Fibroblast of skin of left biceps (primary cell): ENCODE measurements at places on chromosomes 12 and 14.

DNA sequence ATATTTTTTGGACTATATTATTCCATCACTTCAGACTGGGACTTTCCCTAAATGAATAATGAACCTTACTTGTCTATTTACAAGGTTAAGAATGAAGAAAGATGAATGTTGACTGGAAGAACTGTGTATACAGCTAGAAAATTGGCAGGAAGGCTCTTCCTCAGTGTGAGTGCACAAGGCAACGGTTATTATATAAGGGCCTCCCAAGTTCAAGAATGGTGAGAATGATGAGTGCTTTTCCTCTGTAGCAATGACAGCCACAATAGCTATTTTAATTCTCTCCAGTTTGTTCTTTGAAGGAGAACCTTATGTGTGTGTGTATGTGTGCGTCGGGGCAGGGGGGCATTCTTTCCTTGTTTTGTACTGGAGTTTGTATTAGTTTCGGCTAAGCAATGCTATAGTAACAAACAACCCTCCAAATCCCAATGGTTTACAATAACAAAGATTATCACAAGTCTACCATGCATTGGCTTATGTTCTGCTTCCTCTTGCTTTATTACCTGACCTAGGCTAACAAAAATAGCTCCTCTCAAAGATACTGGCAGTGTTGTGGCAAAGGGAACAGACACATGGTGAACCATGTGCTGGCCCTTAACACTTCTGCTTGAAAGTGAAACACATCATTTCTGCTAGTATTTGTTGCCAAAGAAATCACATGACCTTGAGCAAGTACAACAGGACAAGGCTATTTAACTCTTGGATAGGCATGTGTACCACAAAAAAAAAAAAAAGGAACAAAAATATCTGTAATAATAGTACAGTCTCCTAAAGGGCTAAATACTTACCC lies 139.5 kb downstream of the RMST start:
- DNase-seq = no peak

DNA sequence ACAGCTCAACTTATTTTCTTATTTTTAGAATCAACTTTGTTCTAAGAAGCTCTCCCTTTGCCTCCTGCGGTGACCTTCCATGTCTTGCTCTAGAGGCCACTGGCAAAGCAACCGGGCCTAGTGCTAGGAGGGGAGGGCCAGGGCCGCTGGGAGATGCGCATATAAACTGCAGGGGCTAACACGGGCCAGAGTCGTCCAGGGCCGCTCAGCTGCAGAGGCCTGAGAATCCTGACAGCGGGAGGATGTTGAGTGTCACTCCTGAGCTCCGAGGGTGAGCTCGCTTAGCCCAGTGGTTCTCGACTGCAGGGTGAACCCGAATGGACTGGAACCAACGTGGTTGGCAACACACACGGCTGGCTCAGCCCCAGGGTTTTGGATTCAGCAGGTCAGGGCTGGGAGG lies 6.5 kb upstream of the PIWIL1 start:
- DNase-seq = no peak

DNA sequence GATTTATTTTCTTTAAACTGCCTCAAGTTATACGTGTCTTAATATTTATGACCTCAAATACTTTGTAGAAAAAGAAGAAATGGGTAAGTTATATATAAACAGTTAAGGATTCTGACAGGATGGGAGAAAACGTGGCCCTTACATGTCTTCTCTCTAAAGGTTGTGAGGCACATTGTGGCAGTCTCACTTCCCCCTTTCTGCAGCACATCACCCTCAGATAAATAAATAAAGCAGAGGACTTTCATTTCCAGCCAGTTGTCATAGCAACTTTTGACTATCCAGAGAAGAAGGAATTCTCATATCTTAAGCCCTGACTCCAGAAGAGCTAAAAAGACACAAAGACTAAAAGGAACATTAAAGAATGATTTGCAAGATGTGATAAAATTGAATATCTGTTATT lies 28.8 kb upstream of the CEP83 start:
- no peak for DNase-seq

DNA sequence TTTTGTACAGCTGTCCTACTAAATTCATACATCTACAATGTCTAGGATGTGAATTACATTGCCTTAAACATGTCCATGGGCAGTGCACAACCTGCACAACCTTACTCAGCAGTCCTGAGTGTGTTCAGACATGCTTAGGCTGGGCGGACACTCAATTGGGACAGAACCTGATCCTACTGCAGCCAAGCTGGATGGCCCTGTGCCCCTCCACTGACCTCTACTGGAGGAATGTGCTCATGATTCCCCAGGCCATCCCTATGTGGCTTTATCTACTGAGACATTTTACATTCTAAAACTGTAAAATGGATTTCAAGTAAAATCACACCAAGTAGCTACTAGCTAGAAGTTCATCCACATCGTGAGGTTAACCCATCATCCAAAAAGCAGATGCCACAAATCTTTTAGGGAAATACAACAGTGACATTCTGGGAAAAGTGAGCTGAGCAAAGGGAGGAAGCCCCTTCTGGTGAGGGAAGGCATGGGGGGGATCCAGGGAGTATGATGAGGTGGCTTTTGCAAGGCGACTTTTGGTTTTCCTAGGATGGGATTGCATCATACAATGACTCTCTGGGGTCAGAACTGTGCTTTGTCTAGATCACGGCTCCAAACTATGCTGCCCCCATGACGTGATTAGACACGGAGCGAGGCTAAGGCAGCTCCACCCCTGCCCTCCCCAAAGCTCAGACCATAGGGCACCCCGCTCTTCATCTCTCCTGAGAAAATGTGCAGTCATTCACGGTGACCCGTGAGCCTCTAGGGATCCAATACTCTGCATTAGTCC lies 911.7 kb upstream of the TMEM132C start:
- DNase-seq = no peak

DNA sequence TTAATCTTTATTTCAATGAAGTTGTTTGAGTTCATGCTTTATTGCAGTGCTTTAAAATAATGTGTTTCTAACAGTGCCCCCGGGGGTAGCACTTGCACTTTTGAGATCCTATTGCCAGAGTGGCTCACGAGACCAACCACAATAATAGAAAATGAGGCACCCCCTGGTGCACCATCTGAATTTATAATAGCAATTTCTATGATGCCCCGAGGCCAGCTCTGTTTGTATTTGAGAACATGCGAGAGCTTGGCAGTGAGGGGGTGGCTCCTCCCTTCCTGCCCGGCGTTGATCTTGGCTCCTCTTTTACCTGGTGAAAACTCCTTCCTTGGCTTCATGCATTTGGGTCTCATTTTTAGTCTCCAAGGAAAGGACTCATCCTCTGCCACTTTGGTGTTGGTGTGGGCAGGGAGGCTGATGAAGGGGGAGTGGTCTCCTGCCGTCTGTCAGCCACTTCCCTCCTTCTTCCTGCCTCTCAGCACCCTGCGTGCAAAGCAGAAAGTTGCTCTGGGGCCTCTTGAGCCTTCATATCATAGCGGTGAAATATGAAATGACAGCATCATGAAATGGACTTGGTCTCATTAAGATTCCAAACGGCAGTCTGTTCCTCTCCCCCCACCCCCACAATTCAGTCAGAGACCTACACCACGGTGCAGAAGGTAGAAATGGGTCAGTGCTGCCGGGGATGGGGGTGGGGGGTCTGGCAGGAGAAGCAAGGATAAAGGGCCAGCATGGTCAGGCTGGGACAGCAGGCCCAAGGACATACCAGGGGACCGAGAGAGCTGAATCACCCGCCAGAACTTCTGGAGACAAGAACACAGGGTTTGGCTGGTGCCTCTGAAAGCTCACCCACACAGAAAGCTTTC lies 17.7 kb upstream of the NRXN3 start:
- DNase-seq = no peak

DNA sequence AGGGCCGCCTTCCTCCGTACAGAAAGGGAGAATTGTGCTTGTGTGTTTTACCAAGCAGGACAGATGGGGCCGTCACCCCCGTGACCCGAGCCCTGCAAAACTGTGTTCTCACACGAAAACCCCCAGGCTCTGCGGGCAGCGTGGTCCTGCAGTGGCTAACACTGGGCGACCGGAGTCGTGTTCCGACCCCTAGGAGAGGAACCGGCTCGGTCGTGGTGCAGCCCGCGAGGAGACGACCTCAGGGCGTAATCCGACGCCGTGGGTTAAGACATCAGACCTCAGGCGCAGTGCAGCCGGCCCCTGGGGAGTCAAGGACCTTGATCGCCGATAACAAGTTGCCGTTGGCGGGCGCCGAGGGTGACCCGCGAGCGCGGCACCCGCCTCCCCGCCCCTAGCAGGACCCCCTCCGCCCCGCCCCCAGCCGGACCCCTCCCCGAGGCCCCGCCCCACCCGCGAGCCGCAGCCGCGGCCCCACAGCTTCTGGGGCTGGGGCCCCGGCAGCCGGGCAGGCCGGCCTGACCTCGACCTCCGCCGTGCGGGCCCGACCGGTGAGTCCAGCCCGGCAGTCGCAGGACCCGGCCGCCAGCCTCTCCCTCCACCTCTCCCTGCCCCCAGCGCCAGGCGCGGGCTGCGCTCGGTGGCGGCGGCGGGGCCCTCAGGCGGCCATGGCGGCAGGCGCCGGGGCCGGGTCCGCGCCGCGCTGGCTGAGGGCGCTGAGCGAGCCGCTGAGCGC lies at the start of gene CHPT1:
Gene CHPT1 (plus strand): TSS at position 444 of the 733 bp plus-strand sequence. CDS start 222 bp downstream, at position 666.
- DNase-seq = no peak

DNA sequence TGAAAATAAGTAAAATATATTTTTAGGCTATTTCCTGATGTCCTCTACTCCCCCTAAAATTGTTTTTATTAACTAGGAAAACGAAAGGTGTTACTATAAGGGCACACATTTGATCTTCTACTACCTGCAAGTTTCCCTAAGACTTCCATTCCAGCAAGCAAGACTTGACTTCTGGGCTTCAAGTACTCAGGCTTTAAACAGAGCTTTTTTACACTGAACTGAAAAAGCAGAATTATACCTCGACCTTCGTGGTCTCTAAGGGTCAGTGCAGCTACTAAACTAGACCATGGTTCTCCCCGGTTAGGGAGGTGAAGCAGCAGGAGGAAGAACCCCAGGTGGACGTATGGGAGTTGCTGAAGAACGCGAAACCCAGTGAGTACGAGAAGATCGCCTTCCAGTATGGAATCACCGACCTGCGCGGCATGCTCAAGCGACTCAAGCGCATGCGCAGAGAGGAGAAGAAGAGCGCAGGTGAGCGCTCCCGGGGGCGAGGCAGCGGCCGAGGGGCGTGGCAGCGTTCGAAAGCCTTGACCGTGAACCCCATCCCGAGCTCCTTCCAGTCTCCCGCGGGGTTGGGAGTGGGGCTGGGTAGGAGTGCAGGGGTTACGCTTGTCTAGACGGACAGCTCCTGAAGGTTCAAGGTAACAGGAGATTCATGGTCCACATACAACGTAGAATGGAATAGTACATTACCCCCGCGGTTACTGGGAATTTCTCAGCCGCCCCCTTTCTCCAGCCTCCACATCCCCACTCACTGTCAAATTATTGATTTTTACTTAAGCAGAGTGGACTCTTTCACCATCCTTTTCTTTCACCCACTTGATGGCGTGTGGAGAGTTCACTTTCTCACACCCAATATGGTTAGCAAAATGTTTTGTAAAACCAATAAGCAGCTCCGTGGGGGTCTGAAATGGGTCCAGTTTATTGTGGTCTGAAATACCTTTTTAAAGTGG lies 47.6 kb downstream of the MYBPC1 start:
- no peak for DNase-seq

DNA sequence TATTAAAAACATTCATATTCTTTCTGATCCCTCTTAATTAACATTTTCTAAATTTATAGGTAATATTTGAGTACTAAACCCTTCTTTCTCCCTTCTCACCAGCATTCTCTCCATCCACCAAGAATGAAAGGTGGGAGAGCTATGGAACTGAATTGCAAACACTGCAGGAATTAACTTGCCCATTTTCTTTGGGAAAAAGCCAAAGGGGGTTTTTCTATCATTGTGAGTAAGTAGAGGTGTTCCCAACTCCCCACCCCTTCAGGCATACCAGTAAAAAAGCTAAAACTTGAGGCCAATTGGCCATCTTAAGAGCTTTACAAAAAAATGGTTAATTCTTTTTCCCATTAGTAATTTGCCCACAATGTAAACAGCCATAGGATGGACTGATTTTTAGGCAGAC lies 23.7 kb downstream of the PCNX1 start:
- DNase-seq = no peak

GRCh38 chr12:49763006-49763591 lies 21.7 kb downstream of the TMBIM6 start:
- no peak for DNase-seq

DNA sequence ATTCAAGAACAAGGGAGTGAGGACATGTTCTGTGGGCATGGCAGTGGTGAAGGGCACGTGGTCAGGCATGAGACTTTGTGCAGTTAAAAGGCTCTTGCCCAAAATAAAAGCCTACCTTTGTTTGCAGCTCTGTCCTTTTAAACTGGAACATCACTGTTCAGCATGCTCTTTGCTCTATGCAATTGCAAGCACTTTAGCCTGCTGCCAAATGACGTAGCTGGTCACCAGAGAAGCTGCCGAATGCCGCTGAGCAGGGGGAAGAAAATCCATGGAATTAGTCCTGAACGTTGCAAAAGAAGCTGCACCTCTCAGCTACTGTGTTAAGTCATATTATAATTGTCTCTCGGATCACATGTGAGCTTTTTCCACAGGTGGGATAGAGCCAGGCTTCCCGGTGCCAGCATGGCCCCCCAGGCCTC lies 176.3 kb upstream of the DIO2 start:
- no peak for DNase-seq

GRCh38 chr14:60153991-60154390 lies 11.2 kb downstream of the DHRS7 start:
- DNase-seq = no peak

DNA sequence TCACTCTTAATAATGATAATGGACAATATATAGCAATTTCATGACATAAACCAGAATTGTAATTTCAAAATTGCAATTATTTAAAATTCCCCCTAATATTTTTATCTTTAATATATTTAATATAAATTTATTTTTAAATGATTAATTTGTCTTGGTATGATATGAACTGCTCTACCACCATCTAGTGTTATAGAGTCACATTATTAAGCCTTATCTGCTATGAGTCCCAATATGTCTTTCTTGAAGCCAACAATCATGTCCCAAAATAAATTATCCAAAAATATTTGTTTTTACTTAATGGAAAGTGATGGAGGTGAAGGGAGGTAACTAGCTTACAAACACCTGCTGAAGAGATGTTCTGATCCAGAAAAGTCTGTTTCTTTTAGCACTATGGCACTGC lies 151.4 kb downstream of the KCNC2 start:
- no peak for DNase-seq

DNA sequence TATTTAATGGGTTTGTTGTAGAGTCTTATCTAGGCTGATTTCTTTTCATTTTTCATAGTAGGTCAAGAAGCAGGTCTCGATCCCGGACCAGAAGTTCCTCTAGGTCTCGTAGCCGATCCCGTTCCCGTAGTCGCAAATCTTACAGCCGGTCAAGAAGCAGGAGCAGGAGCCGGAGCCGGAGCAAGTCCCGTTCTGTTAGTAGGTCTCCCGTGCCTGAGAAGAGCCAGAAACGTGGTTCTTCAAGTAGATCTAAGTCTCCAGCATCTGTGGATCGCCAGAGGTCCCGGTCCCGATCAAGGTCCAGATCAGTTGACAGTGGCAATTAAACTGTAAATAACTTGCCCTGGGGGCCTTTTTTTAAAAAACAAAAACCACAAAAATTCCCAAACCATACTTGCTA lies 4.2 kb downstream of the SRSF5 start:
- DNase-seq = no peak

DNA sequence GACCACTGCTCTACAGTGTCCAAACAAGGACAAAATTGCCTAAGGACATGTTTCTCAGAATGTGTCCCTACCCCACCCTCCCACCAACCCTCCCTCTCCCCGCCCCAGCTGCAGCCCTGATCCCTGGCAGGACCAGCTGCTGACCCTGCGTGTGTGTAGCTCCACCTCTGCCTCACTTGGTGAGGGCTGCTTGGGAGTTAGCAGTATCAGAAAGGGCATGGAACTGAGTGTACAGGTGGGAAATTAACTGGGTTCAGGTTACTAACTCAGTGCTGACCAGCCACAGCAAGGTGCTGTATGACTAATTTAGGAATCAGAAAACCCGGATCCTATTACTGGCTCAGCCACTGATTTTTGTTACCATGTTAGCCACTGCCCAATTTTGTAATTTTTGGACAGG lies 11.3 kb upstream of the PLEKHD1 start:
- no peak for DNase-seq
